ENCODE measurements at places on chromosomes 12 and 14.

GRCh38 chr12:63814146-63814772, 30.2 kb upstream of the SRGAP1 start:
- no peak overlapping the region for H3K4me3 ChIP-seq
- DNase-seq, result no peak
- H3K36me3 ChIP-seq, result no peaks in the 10 kb centered on the region
- no peaks in the 10 kb centered on the region for H3K4me1 ChIP-seq
- H3K27ac ChIP-seq, result no peak overlapping the region

- no peak overlapping the region for H3K4me3 ChIP-seq
- DNase-seq, result no peak
- no peaks in the 10 kb centered on the region for H3K36me3 ChIP-seq
- no peaks in the 10 kb centered on the region for H3K27me3 ChIP-seq
These were observed 8.5 kb downstream of the SLC38A1 start for GRCh38 chr12:46260124-46260912.

GRCh38 chr12:66453844-66454243, 151.6 kb downstream of the HELB start:
- H3K36me3 ChIP-seq, result no peaks in the 10 kb centered on the region
- H3K27me3 ChIP-seq, result no peaks in the 10 kb centered on the region
- no peak for DNase-seq
- H3K27ac ChIP-seq, result no peak overlapping the region

DNA sequence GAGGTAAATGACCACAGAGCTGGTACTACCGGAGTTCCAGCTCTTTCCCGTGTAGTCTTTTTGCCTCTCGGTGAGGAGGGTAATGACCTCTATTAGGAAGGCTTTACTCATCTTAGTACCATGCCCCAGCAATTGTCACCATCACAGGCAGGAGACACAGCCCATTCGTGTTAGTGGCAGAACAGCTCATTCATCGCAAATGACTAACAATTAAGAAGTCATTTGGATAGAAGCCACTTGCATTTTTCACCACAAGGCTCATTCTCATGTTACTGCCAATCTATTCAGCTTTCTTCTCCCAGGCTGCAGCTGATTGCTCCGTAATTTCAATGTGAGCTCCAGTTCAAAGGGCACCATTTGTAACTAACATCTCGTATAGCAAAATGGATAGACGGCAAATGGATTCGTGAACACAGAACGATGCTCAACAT, 718.8 kb upstream of the TMEM132C start:
- no peak for DNase-seq
- H3K4me3 ChIP-seq, result no peak overlapping the region
- H3K4me1 ChIP-seq, result no peaks in the 10 kb centered on the region

- H3K27ac ChIP-seq, result no peak overlapping the region
- no peaks in the 10 kb centered on the region for H3K4me1 ChIP-seq
- no peaks in the 10 kb centered on the region for H3K36me3 ChIP-seq
- DNase-seq, result no peak
- H3K4me3 ChIP-seq, result no peak overlapping the region
These were observed 21.8 kb upstream of the KRR1 start for GRCh38 chr12:75533239-75533638.

DNA sequence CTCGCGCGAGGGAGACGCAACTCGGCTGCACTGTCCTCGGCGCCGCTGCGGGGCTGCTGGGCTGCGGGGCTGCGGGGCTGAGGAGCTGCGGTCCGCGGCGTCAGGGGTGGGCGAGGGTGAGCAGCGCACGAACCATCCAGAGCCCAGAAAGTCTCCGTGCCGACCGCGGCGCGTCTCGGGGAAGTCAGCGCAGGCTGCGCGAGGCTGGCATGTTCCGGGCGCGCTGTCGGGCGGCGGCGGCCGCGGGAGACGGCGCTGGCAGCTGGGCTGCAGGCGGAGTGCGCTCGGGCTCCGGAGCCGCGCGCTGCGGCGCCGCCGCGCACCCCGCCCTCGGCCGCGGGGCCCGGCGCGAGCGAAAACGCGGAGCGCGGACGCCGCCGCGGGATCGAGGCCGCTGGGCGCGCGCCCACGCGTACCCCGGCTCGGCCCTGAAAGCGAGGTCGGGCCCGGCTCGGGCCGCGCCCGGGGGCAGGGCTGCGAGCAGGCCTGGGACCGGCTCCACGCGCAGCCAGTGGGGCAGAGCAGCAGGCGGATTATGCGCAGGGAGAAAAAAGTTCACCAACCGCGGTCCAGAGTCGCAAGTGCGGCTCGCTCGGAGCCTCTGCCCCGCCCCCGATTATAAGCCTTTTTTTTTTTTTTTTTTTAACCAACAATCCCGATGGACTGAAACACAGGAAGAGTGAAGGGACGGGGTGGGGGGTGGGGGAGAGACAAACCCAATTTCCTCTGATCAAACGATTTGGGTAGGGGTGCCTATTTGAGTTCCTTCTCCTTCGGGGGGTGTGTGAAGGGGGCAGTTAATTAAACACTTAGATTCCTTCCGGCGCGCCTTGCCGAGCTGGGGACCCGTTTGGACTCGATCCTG, at the start of gene PRICKLE1:
Gene PRICKLE1 (minus strand): TSS at position 282 of the 865 bp plus-strand sequence. CDS start 117,230 bp downstream, outside the sequence.
- peaks cover 10% of the 10 kb centered on the region for H3K27me3 ChIP-seq
- H3K4me3 ChIP-seq, result peak within 1 kb of the TSS; percentile 82
- peak; percentile 75 for DNase-seq
- H3K4me1 ChIP-seq, result peaks cover 30% of the 10 kb centered on the region

- H3K27ac ChIP-seq, result no peak overlapping the region
- no peaks in the 10 kb centered on the region for H3K36me3 ChIP-seq
These were observed 19.7 kb upstream of the ITPK1 start for GRCh38 chr14:93135399-93135798.

GRCh38 chr12:43336962-43337555, 214.9 kb downstream of the ADAMTS20 start:
- H3K27me3 ChIP-seq, result no peaks in the 10 kb centered on the region
- H3K27ac ChIP-seq, result no peak overlapping the region
- peaks cover 4% of the 10 kb centered on the region for H3K4me1 ChIP-seq

DNA sequence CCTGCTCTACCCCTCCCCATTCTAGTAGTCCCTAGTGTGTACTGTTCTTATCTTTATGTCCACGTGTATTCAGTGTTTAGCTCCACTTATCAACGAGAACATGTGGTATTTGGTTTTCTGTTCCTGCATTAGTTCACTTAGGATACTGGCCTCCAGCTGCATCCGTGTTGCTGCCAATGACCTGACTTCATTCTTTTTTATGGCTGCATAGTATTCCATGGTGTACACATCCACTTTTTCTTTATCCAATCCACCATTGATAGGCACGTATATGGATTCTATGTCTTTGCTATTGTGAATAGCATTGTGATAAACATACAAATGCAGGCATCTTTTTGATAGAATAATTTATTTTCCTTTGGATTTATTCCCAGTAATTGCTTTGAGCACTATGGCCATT, 327.7 kb downstream of the DUSP6 start:
- DNase-seq, result no peak
- no peaks in the 10 kb centered on the region for H3K27me3 ChIP-seq
- no peaks in the 10 kb centered on the region for H3K36me3 ChIP-seq
- H3K27ac ChIP-seq, result no peak overlapping the region
- no peak overlapping the region for H3K4me3 ChIP-seq

DNA sequence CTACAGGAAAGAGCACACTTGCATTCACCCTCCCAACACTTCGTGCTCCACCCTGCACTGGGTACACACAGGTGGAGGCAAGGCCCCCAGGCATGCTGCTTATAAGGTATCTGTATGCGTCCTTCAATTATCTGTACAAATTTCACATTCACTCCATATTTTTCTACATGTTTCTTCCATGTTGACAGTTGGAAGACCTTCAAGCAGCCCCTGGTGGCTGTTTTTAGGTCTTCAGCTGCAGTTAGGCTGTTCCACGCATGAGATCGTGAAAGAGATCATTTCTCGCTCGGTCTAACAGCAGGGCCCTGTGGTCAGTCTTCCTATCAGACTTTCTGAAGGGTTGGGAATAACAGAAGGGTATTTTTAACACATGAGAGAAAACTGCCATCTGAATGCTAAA, 47.1 kb downstream of the PLXNC1 start:
- no peaks in the 10 kb centered on the region for H3K27me3 ChIP-seq
- H3K4me3 ChIP-seq, result no peak overlapping the region
- DNase-seq, result no peak
- no peak overlapping the region for H3K27ac ChIP-seq
- no peaks in the 10 kb centered on the region for H3K36me3 ChIP-seq

GRCh38 chr14:88473791-88474190, 81.0 kb downstream of the PTPN21 start:
- peaks cover 56% of the 10 kb centered on the region for H3K36me3 ChIP-seq
- H3K27me3 ChIP-seq, result no peaks in the 10 kb centered on the region
- no peak overlapping the region for H3K4me3 ChIP-seq
- H3K27ac ChIP-seq, result no peak overlapping the region
- no peaks in the 10 kb centered on the region for H3K4me1 ChIP-seq

- peaks cover 23% of the 10 kb centered on the region for H3K4me1 ChIP-seq
- H3K27me3 ChIP-seq, result no peaks in the 10 kb centered on the region
- no peak for DNase-seq
These were observed 106.4 kb downstream of the DIP2B start for GRCh38 chr12:50611021-50611744.

DNA sequence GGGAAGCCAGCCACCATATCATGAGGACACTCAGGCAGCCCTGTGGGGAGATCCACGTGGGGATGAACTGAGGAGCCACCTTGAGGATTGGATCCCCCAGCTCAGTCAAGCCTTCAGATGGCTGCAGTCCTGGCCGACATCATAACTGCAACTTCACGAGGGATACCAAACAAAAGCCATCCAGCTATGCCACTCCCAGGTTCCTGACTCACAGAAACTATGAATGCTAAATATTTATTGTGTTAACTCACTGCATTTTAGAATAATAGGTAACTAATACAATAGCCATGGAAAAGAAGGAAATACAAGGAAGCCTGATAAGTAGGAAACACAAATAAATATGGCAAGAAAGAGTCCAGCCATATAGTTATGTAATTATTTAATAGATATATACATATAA, 42.1 kb upstream of the FAM222A start:
- H3K4me3 ChIP-seq, result no peak overlapping the region
- no peaks in the 10 kb centered on the region for H3K4me1 ChIP-seq
- no peak overlapping the region for H3K27ac ChIP-seq

- H3K27ac ChIP-seq, result no peak overlapping the region
- H3K4me1 ChIP-seq, result no peaks in the 10 kb centered on the region
- no peaks in the 10 kb centered on the region for H3K36me3 ChIP-seq
- DNase-seq, result no peak
- H3K4me3 ChIP-seq, result no peak overlapping the region
These were observed 81.6 kb downstream of the MYRFL start for GRCh38 chr12:69906411-69907216.

DNA sequence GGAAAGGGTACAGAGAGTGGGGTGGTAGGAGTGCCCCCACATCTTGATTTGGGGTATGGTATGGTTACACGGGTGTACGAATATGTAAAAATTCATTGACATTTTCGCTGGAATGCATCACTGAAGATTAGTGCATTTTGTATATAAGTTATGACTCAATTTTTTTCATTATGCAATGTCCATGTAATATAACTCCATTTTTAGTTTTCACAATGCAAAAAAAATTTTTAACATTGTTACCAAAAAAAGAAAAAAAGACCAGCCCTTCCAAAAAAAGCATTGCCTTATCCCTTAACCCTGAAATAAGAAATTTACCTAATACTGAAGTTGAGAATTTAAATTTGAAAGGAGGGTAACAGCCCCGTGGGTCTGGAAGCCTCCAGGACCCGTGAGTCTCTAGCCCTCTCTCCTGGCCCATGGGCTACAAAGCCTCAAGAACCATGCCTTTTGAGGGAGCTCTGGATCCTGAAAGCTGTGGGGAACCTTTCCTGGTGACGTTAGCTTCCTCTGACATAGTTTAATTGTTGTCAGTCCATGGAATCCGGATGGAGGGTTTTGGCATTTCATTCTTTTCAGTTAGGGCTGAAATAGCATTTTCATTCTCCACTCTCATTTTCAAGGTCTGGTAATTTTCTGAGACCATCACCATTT, 55.6 kb upstream of the ACTN1 start:
- H3K4me3 ChIP-seq, result no peak overlapping the region
- no peaks in the 10 kb centered on the region for H3K27me3 ChIP-seq
- no peaks in the 10 kb centered on the region for H3K36me3 ChIP-seq
- H3K4me1 ChIP-seq, result peaks cover 3% of the 10 kb centered on the region
- no peak overlapping the region for H3K27ac ChIP-seq

DNA sequence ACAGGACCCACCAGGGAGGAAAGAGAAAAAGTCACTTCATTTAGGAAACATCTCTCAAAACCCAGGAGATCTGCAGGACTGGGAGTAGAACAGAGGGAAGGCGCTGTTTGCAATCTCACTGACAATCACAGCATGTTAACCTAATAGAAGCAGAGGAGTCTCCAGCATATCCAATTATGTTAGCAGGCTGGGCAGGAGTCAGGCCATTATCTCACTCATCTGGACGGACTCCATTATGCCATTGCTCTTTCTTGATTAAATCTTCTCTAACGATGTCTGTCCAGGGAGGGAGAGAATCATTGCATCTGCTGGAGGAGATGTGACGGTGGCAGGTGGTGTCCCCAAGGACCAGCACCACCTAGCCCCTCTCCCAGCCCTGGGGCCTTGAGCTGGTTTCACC, 203.8 kb upstream of the SFSWAP start:
- no peak for DNase-seq
- no peak overlapping the region for H3K27ac ChIP-seq
- H3K27me3 ChIP-seq, result no peaks in the 10 kb centered on the region
- H3K4me3 ChIP-seq, result no peak overlapping the region
- H3K36me3 ChIP-seq, result no peaks in the 10 kb centered on the region

GRCh38 chr12:25271486-25272098, 20.9 kb upstream of the KRAS start:
- H3K4me3 ChIP-seq, result no peak overlapping the region
- DNase-seq, result no peak
- no peaks in the 10 kb centered on the region for H3K4me1 ChIP-seq
- H3K36me3 ChIP-seq, result no peaks in the 10 kb centered on the region
- H3K27ac ChIP-seq, result no peak overlapping the region

DNA sequence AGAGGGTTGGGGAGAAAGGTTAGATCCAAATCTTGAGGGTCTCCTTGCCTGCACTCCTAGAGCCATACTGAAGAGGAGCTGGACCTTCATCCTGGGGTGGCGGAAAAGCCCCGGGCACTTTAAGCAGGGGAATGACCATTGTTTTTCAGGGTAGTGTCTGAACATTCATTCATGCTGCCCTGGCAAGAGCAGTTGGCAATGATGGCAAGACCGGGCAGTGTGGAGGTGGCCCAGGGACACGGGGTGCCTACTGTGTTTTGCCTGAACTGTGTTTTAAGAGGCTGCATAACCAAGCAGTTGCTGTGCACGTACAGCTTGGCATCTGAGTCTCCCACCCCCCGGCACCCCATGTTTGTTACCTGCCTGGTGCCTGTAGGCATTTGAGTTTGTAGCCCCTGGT, 14.7 kb downstream of the TPCN1 start:
- peaks cover 38% of the 10 kb centered on the region for H3K4me1 ChIP-seq
- DNase-seq, result no peak
- H3K36me3 ChIP-seq, result peaks cover 34% of the 10 kb centered on the region
- H3K27ac ChIP-seq, result peak overlapping the region; percentile 21
